ENCODE measurements at places on chromosomes 4 and X.

GRCh38 chr4:5798946-5799345 is 87.9 kb downstream of the EVC start:
- DNase-seq, result no peak

- DNase-seq, result no peak
Measured at GRCh38 chr4:185546335-185546734, 11.0 kb upstream of the PDLIM3 start.

GRCh38 chrX:79147477-79147876 is 3.0 kb downstream of the GPR174 start:
- DNase-seq, result no peak

DNA sequence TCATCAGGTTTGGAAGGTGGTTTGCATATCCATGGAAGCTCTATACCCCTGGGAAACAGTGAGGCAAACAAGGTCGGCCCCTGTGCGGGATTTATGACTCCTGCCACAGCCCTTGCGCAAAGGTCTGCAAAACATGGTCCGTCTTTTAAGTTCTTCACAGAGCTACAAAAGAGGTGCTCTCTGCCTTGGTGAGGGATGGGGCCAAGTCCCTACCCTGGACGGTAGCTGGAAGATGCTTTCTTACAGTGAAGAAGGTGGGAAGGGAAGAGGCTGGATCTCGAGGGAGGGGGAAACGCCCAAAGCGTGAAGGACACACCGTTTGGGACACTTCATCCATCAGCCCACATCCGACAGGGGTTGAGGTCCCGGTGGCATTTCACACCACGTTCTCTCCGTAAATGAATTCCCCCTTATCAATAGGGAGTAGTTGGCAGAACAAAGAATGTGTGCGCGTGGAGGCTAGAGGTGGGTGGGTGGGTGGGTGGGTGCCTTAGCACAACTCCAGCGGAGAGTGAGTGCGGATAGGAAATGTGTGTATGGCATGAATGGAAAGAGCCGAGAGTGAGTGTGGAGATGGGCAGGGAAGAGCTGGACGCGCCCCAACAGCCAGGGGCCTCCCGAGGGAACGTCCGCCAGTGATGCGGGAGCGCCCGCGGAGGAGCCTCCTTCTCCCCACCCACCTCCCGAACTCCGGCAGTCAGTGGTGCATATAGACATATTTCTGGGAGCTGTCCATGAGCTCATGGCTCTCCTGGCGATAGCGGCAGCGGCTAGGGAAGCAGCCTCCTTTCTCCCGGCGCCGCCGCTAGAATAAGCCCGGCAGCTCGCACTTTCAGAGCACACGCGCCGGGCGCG is 68.3 kb downstream of the LARP7 start:
- no peak for DNase-seq

DNA sequence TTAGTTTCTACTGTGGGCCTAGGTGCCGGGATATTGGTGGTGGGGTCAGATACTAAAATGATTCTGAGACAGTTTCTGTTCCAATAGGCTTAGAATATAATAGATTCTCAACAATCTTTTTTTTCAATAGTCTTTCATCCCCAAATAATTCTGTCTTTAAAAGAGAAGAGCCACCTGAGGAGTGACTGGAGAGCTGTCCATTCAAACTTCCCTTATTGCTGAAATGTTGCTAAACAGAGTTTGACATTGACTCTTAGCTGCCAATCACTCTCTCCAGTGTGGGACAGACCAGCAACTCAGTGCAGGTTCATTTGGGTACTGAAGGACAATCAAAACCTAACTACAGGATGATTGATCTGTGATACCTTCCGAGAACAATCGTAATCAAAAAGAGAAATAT is 12.4 kb upstream of the ADH7 start:
- no peak for DNase-seq

DNA sequence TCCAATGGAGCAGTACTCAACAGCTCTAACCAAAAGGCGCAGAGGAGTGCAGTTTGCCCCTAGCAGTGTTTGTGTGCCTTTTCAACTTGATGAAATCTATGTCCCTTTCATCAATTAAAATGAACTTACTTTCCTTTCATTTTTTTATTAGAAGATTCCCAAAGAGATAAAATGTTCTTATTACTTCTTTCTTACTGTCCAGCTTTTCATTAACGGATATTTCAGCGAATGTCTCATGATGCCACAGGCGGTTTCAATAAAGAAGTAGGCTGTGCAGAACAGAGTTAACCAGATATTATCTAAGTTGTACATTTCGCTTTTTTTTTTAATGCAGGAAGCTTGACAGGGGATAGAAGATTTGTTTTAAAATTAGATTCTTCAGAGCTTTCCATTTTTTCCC is 3.4 kb upstream of the MAOB start:
- DNase-seq, result no peak

- DNase-seq, result no peak
Measured at GRCh38 chrX:42720209-42720608, 57.8 kb downstream of the PPP1R2C start.

DNA sequence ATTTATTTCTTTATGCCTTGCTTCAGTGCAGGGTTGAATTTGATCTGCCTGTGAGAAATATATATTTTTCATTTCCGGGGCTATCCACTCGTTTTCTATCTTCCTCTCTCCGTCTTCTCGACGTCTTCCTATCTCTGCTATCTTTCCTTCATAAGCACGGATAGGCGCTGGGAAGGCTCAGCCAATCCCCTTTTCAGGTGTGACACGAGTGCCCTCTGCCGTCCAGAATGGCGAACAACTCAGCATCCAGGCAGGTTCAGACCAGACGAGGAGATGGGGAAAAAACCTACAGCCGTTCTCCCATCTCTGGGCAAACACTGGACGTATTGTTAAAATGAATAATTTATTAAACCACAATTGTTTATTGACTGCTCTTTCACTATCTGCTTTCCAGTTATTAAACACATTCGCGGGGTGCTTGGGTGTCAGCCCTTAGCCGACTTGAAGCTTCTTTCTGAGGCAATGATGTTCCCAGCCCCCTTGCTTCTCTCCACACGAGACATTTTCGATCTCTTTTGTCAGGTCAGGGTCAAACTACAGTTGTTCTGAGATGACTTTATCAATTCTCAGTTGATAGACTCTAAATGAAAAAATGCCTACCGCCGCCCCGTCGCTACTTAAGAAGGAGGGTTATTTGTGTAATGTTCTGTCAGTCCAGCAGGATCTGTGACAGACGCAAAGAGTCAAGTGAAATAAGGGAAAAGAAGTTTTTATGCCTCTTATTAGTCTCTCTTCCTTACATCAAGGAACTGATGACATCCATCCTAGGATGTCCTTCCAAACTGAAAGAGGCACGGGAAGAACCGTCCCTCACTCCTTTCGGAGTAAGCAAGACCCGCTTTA is 96.3 kb upstream of the NOCT start:
- no peak for DNase-seq

- peak; percentile 87 for DNase-seq
Measured at GRCh38 chrX:2608638-2609430, 82.3 kb upstream of the CD99 start.

- no peak for DNase-seq
Measured at GRCh38 chr4:829761-830600, 4.1 kb upstream of the CPLX1 start.

- DNase-seq, result no peak
Measured at GRCh38 chrX:131264053-131264452, 25.1 kb downstream of the IGSF1 start.

GRCh38 chr4:5421416-5421815 is 286.9 kb downstream of the EVC2 start:
- no peak for DNase-seq

GRCh38 chr4:121370729-121371325 is 10.0 kb downstream of the QRFPR start:
- peak; percentile 12 for DNase-seq

GRCh38 chr4:187666697-187667494 is 328.7 kb upstream of the ZFP42 start:
- no peak for DNase-seq

DNA sequence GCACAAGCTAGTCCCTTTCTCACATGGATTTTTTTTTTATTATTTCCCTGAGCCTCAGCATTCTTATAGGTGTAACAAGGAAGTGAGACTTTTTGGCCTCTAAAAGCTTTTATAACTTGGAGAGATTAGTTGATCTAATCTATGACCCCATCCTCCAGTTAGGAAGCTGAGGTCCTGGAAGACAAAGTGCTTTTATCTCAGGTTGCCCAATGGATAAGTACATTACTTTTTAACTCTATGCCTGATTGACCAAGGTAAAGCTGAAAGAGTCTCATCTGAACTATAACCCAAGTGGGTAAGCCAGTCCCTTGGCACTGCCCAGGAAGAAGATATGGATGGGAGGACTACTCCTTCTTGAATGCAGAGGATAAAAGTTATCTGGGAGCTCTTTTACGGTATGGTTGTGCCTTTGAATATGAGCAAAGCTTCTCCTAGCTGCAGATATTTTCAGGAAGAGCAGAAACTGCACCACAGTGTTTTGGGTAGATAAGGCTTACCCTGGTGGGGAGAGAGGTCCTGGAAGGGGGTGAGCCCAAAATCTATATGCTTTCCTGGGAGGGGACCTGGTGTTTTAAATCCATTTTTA is 40.2 kb downstream of the VSIG4 start:
- DNase-seq, result no peak

- DNase-seq, result no peak
Measured at GRCh38 chrX:37348231-37348970, 763 bp upstream of the PRRG1 start.

DNA sequence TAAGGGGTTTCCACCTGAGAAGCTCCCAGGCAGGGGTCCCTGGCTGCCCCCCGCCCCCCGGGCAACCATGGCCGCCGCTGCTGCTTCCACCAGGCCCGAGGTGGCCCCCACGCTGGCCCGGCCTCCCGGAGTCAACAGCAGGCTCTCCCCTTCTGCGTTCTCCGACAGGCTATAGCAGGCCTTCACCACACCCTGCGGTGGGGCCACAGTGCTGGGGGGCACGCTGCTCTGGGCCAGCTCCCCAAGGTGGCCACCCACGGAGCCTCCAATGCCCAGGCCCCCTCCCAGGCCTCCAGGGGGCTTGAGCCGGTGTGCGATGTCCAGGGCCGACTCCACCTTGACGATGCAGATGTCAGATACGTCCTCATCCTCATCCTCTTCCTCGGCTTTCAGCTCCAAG is 72.5 kb downstream of the UBE2K start:
- DNase-seq, result no peak

DNA sequence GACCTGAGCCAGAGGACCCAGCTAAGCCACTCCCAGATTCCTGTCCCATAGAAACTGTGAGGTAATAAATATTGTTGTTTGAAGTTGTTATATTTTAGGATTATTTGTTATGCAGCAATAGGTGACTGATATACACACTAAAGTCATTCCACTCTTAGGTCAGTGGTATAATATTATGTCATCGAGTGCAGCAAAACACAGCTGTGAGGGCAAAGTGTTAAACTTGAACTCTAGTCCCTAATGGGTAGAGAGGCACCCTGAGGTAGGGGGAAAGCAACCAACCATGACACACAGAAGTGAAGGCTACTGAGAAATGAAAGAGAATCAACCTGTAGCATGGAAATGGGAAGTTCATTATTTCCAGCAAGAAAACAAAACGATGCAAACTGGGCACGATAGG is 66.6 kb downstream of the ATXN3L start:
- no peak for DNase-seq

DNA sequence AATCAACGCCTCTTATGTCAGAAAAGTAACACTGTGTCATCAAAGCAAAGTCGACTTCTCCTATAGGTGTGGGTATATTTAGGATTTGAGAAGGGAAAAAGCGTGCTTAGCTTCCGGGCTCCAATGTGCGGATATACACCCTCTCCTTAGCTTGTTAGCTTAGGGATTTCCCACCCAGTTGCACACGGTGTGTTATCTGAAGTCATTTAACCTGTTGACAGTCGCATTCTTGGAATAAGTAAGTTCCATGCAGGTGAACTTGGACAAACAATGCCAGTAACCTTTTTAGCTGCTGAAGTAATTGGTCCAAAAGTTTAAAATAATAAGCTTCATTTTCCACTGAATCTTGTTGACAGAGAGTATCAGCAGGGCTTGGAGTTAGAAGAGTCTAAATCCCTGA is 113.7 kb downstream of the SHROOM3 start:
- DNase-seq, result no peak

GRCh38 chr4:154084864-154085263 is 296.0 kb upstream of the SFRP2 start:
- no peak for DNase-seq

DNA sequence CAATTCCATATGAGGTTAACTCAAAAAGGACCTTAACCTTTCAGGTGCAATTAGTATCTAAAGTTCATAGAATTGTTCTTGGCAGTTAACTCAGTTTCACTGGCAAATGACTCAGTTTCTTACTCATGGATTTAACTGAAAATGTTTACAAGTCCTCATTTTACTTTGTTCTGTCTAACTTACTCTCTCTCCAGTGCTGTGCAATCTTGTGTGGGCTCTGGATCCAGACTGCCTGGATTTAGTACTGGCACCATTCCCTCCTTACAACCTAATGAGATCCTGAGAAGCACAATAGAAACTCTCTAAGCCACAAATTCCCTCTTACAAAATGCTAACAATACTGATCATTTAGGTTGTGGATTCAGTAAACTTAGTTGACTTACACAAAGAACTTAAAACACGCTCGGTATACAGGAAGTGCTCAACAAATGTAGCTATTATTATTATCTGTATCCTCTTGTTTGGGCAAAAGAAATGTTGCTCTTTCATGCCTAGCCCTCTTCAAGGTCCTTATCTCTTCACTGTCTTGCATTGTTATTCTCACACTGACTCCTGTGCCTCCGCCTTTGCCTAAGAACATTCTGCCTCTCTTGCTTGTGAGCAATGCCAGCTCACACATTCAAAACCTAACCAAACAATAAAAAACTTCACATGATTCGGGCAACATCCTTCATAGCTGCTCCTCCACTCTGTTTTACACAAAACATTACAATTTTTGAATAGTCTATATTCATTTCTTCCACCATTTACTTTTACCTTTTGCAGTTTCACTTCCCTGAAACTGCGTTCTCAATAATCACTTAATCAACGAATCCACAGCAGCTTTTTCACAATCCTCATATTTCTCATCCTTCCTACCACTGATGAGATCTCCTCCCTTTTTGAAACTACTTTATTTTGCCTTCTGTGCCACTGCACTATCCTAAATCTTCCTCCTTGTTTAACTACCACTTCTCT is 91.8 kb downstream of the PDE5A start:
- DNase-seq, result no peak

- DNase-seq, result no peak
Measured at GRCh38 chrX:74195605-74196004, 108.4 kb upstream of the ZCCHC13 start.

- no peak for DNase-seq
Measured at GRCh38 chrX:114959729-114960128, 57.7 kb downstream of the IL13RA2 start.

DNA sequence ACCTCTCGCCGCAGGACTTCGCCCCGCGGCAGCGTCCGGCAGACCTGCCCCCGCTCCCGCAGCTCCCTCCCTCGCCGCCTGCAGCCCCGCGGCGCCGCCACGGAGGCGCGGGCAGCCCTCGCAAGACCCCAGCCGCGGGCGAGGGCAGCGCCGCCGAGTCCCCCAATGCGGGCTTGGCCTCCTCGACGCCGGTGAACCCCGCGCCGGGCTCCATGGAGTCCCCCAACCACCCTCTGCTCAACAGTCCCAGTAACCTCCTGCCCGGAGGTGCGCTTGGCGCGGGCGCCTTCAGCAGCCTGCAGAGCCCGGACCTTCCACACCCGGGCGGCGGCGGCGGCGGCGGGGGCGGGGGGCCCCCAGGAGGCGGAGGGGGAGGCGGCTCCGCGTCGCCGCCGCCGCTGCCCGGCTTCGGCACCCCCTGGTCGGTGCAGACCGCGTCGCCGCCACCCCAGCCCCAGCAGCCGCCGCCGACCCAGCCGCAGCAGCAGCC is 1.2 kb downstream of the CPEB2 start:
- peak; percentile 52 for DNase-seq

Measured in T-cell (primary cell).